ENCODE measurements at places on chromosomes 3 and 15. TPM values are rescaled to one million over a fixed set of nuclear protein-coding genes. Genes with fewer than 3 reads are reported as not detected.

DNA sequence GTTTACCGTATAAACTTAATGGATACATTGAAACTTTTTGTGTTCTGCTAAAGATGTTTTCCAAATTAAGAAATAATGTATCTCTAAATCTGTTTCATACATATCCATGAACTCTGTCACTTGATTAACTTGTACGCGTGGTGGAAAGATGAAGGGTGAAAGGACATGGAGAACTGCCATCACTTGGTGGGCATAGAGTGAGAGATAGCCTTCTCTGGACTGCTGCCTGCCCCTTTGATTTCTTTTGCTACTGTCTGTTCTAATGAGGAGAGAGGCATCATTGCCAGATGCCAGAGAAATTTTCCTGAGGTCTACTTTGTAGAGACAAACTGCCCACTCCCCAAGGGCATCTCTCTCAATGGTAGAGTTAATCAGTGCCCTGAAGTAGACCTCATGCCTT lies 120.5 kb downstream of the SLMAP start:
- no peaks in the 10 kb centered on the region for H3K4me1 ChIP-seq
- H3K4me3 ChIP-seq: no peak overlapping the region
- H3K27me3 ChIP-seq: no peaks in the 10 kb centered on the region
- no peak overlapping the region for H3K27ac ChIP-seq
- no peak for DNase-seq

DNA sequence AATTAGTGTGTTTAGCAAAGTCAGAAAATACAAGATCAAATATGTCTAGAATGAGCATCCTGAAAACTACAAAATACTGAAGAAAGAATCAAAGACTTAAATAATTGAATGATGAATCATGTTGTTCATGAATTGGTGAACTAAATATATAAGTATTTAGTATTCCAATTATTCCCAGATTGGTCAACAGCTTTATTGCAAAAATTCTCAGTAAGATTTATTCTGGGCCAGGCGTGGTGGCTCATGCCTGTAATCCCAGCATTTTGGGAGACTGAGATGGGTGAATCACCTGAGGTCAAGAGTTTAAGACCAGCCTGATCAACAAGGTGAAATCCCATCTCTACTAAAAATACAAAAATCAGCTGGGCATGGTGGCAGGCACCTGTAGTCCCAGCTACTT lies 250.0 kb upstream of the NECTIN3 start:
- H3K27ac ChIP-seq: no peak overlapping the region
- DNase-seq: no peak
- H3K36me3 ChIP-seq: no peaks in the 10 kb centered on the region
- no peaks in the 10 kb centered on the region for H3K27me3 ChIP-seq
- no peak overlapping the region for H3K4me3 ChIP-seq
- H3K4me1 ChIP-seq: no peaks in the 10 kb centered on the region

DNA sequence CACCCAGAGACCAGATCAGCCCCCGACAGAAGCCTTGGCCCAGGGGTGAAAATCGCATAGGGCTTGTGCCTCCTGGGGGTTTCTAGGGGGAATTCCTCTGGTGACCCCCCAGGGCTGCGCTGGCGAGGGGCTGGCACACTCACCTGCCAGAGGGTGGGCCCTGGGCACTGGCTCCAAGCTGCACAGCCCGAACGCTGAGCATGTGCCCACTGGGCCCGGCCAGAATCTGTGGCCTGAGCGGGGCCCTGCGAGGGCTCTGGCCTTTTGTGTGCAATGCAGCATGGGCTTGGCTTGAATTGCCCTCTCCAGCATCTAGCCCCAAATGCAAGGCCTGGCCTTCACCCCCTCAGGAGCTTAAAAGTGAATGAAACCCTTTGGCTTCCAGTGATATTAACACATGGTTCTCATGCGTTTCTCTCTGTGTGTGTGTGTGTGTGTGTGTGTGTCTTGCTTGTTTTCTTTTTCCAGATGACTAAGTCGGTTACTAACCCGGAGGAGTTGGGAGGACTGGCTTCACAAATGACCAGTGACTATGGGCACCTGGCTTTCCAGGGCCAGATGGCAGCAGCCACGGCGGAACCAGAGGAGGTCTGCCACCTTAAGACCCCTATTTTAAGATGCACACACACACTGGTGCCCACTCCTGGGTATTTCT lies 259.1 kb upstream of the TPM1 start:
- H3K4me1 ChIP-seq: no peaks in the 10 kb centered on the region
- no peak overlapping the region for H3K27ac ChIP-seq
- no peaks in the 10 kb centered on the region for H3K36me3 ChIP-seq
- H3K4me3 ChIP-seq: no peak overlapping the region
- no peak for DNase-seq

GRCh38 chr15:29105151-29105854 lies 164.3 kb downstream of the NSMCE3 start:
- no peak overlapping the region for H3K4me3 ChIP-seq
- no peaks in the 10 kb centered on the region for H3K36me3 ChIP-seq
- no peak overlapping the region for H3K27ac ChIP-seq
- no peaks in the 10 kb centered on the region for H3K27me3 ChIP-seq
- H3K4me1 ChIP-seq: no peaks in the 10 kb centered on the region

DNA sequence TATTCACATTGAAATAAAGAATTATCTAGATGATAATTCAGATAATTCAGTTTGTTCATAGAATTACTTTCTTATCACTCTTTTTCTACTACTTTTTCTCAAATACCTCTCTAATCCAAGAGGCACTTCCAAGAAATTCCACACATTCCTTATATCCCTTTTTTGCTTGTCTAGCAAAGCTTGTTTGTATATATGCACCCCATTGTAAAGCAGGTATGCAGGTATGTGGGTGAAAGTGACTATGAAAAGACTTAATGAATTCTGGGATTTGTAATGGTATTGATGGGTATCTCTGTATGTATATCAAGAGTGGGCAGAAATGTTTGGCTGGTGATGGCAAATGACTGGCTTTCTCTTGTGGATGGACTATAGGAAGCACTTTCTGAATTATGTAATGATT lies 94.1 kb upstream of the FGF7 start:
- H3K4me3 ChIP-seq: no peak overlapping the region
- H3K4me1 ChIP-seq: no peaks in the 10 kb centered on the region
- no peak overlapping the region for H3K27ac ChIP-seq
- no peaks in the 10 kb centered on the region for H3K36me3 ChIP-seq
- H3K27me3 ChIP-seq: no peaks in the 10 kb centered on the region

Gene VIPR1
- 98.0 TPM for total RNA-seq
